ENCODE measurements at places on chromosomes 2 and 18.

DNA sequence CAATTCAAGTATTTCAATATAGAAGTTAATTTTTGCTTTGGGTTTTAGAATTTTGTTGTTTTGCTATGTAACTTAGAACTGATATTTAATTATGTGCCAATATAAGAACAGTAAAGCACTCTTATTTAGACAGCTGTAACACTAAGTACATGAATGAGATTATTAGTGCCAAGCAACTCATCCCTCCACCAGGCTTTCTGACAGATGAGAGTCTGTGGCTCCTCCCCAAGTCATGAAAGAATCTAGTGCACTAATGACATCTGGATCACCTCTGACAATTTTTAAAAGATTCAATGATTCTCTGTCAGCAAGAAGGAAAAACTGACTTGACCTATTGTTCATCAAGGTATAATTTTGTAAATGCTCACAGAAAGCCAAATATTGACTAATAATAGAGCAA, 67.8 kb downstream of the TMEFF2 start:
- DNase-seq, result no peak

DNA sequence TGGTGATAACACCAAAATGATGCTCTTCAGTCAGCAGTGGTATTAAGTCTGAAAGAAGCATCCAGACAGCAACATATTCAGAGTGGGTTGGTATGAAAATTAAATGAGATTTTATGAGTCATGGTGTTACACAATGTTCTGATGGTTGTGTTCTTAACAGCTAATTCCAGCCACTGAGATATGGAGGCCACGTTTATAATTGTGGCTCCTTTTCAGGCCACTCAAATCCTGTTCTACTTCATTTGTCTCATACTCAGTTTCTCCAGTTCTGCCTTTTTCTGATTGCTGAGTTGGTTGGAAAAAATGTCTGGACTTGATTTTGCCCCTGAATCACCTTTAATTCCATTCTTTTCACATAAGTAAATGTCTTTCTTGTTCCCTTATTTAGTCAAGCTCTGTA, 162.7 kb upstream of the COL3A1 start:
- DNase-seq, result no peak

DNA sequence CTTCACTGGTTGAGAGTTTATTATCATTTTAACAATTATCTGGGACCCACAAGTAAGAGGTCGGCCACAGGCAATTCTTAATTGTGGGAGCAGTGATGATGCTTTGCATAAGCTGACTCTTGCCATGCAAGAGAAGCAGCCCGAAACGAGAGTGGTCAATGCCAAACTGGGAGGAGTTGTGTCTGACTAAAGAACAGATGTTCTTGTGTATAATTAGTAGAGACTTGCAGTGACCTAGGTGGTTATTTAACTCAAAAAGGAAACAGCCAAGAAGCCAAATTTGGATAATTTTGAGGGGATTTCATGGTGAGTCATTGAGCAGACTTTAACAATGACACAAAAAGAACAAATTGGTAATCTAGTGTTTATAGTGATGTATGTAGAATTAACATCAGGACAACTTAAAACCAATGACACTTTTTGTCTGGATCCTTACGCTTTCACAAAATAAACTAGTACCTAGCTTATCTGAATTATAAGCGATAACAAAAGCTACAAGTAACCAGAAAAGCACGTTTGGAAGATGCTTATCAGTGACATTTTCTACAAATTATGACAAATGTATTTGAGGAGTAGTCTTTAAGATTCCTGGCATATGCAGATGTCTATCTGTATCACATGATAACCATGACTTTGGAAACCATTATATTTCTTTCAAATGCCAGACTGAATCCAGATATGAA, 184.7 kb upstream of the DLGAP1 start:
- no peak for DNase-seq

DNA sequence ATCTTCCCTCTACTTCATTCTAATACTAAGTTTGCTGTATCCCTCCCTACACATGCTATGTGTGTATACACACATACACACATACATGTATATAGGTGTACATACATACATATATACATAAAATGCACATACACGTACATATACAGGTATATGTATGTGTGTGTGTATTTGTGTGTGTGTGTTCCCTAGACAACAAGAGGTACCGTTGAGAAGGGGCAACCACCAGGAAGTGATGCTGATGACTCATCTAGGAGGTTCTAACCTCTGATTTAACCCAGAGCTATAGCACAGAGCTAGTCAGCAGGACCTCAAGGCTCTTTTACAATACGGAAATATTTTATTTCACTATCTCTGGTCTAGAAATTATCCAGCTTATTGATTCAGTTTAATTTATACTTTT, 139.2 kb downstream of the LAMA3 start:
- no peak for DNase-seq

GRCh38 chr2:126748929-126749518, 93.1 kb downstream of the GYPC start:
- no peak for DNase-seq

DNA sequence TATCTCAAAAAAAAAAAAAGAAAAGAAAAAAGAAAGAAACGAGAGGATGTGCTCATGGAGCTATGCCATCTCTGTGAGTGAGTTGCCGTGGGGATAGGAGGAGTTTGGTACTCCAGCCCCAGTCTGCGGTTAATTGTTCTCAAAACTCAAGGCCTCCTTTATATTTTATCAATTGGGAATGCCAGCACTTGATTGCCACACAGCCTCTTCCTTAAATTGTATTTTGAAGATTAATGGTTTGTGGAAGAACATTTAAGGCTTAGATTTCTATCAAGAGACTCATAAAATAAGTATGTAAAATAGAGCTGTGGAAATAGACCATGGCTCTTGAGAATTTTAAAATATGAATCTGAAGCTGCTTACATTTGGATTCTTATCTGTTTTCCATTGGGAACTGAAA, 29.8 kb downstream of the KCNE4 start:
- no peak for DNase-seq

DNA sequence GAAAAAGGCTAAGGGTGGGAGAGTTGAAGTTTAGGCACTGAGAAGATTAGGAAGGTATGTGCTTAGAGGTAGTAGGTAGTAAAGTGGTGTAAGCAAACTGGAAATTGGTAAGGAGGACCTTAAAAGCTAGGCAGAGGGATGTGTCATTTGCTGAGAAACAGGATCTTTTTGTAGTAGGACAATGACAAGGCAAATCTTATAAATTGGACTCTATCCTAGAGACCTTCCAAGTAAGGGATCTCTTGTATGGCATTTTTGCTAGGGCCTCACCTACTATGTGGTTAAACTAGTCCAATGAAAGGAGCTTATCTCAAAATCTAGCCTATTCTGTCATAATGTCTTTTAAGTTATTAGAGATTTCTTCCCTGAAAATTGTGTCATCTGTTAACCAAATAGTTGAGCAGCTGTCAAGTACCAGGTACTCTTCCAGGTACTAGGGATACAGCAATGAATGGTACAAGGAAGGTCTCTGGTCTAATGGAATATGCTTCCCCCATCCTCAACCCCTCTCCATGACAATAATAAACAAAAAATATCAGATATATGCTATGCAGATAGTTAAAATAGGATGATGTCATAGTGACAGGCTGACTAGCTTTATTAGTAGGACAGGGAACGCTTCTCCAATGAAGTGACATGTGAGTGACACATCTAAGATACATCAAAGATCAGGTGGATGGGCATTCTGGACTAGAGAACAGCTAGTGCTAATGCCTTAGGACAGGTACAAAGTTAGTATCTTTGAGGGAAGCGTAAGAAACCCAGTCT, 17.7 kb downstream of the RIOK3 start:
- no peak for DNase-seq

DNA sequence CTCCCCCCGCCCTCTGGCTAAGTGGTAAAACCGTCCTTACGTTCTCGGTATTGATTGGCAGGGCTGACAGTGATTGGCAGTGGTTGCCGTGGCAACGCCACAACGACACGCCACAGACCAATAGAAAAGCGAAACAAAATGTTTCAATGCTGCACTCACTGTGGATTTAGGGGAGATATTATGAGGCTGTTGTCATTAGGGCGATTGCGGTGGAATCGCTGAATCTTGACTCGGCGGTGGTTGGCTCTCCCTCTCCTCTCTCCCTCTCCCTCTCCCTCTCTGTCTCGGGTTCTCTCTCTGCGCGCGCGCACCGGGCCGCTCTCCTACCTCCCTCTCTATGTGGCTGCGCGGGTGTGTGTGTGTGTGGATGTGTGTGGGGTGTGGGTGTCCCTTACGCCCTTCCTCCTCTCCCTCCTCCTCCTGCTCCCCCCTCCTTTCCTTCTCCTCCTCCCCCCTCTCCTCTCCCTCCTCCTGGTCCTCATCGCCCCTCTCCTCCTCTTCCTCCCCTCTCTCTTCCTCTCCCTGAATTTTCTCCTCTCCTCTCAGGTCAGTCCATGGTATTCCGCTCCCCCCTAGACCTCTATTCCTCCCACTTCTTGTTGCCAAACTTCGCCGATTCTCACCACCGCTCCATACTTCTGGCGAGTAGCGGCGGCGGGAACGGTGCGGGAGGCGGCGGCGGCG, at the start of gene SIX3:
Gene SIX3, plus strand, starts transcription at position 152 of the 684 bp plus-strand sequence. Its CDS starts 403 bp downstream, at position 555.
- DNase-seq, result no peak

DNA sequence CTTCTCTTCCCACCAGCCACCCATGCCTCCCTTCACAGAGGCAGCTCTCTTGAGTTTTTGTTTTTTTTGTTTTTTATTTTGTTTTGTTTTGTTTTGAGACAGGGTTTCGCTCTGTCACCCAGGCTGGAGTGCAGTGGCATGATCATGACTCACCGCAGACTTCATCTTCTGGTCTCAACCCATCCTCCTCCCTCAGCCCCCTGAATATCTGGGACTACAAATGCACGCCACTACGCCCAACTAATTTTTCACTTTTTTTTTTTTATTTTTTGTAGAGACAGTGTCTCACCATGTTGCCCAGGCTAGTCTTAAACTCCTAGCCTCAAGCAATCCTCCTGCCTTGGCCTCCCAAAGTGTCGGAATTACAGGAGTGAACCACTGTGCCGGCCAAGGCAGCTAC, 161.4 kb downstream of the TRABD2A start:
- no peak for DNase-seq

DNA sequence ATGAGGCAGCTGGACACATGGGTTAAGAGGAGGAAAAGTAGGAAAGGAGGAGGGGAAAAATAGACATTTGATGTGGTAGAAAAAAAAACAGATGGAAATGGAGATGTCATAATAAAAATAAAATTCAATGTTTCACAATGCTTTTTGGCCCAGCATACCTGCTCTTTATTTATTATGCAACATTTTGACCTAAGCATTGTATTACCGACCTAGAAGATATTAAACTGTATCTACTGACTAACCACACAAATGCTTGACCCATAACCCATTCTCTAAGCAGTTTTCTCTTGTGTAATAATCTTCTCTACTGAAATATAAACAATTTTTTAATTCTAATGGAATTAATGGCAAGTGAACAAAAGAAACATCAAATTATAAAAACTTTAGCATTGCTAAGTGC, 362.3 kb downstream of the FBXO15 start:
- no peak for DNase-seq

- DNase-seq, result no peak
Observed at GRCh38 chr2:157890969-157891642, 15.0 kb upstream of the ACVR1 start.

DNA sequence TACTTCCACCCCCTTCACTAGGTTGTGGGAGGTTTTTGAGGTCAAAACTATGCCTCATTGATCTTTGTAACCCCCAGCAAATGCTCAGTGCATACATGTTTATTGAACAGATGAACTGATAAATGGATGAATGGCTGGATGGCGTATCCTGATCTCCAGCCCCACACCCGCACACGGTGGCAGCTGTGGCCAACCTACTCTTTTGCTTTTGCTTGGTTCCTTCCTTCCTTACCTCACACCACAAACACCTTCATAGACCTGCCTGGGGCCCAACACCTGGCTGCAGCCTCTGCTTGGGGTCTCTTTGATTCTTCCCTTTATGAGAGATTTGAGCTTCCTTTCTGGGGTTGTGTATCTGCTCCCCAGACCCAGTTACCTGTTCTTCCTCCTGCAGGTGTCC, 25.9 kb downstream of the SPP2 start:
- no peak for DNase-seq

- DNase-seq, result no peak
Observed at GRCh38 chr2:39732482-39732881, 46.6 kb downstream of the THUMPD2 start.

GRCh38 chr2:54404270-54404669, 51.9 kb upstream of the SPTBN1 start:
- DNase-seq, result no peak

- no peak for DNase-seq
Observed at GRCh38 chr2:176418768-176419167, 149.5 kb downstream of the MTX2 start.

GRCh38 chr2:180583441-180584140, 396.8 kb upstream of the UBE2E3 start:
- no peak for DNase-seq

DNA sequence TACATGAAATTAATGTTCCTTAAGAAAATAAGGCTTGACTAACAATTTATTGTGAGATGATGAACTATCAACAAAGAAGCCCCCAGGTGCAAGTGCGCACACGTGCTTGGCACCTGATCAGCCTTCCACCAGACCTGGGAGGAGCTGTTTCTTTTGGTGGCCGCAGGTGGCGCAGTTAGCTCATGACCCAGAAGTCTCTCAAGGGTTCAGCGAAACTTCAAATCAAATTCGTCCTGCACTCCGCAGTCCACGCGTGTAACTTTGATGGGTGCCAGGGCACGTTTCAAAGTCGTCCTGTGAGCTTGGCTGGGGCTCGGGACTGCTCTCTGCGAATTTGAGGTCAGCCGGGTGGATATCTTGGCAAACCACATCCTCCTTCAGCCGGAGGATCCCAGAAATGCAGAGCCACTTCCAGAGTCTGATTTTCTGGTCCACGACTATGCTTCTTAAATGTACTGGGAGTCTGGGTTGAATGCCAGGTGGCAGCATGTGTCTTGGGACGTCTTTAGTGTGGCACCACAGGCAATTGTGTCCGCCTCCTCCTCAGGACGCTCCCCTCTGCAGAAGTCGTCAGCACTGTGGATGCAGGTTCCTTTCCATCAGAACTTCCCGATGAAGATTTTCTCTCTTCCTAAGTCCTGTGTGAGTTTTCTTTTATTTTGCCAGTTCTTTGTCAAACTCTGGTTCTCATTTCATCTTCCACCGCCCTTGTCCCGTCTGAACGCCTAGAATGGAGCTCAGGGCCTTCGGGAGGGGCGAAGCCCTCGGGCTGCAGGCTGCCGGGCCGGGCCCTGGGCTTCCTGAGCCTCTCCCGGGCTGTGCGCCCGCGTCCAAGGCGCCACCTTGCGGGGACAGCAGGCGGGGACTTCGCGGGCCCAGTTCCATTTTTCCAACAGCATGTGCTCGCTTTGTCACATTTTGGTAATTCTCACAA, 61.3 kb upstream of the RAPGEF4 start:
- no peak for DNase-seq

DNA sequence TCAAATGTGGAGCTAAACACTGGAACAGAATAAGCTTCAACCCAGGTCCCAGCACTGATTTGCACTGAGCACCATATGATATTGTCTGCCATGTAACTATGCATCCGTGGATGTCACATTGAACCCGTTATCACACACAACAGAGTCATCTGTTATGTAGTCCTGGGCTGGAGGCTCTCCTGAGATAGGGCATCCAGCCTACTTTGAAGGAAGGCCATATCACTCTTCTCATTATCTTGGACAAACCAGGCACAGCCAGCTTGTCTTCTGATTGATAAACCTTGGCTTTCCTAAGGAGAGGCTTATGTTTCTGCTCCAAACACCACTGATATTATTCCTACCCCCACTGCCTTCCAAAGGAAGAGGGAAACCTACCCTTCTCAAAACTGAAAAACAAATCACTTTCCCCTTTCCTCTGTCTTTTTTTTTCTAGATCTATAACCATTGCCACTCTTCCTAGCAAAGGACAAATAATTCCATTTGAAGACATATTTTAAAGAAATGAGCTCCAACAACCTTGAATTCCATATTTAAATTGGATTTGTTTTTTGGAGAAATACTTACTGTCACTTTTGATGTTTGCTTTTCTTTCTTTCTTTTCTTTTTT, 16.4 kb downstream of the RSAD2 start:
- no peak for DNase-seq

Data from stimulated activated CD4-positive, alpha-beta T cell treated with anti-CD3 and anti-CD28 coated beads, TNF-alpha, amount 100 ng/mL, for 4 hours (primary cell).